ENCODE measurements at places on chromosomes 4 and X. TPM values are rescaled to one million over a fixed set of nuclear protein-coding genes. Genes with fewer than 3 reads are reported as not detected.

The ARL9 gene
- total RNA-seq, result 0.17 TPM

The TSPAN7 gene
- 0.36 TPM for total RNA-seq

The TEX11 gene
- not detected for total RNA-seq

The COL25A1 gene
- 0.42 TPM for total RNA-seq

DNA sequence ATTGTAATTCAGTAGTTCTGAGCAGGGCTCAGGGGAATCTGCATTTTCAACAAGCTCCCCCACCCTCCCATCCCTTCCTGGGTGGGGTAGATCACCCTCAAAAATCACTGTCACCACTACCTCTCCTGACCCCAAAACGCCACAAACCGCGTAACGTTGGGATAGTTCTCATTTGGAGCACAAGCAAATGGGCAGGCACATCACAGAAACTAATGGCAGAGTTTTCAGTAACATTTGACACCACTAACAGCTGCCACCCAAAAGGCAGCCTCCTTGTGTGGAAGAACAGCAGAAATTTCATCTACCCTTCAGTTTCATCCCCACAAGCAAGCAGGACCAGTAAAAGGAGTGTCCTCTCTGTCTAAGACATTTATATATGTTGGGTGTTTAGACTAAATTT lies 132.7 kb downstream of the PALLD start:
- H3K4me3 ChIP-seq, result no peak overlapping the region
- H3K36me3 ChIP-seq, result no peaks in the 10 kb centered on the region
- H3K27me3 ChIP-seq, result peaks cover 20% of the 10 kb centered on the region
- H3K4me1 ChIP-seq, result peaks cover 5% of the 10 kb centered on the region

DNA sequence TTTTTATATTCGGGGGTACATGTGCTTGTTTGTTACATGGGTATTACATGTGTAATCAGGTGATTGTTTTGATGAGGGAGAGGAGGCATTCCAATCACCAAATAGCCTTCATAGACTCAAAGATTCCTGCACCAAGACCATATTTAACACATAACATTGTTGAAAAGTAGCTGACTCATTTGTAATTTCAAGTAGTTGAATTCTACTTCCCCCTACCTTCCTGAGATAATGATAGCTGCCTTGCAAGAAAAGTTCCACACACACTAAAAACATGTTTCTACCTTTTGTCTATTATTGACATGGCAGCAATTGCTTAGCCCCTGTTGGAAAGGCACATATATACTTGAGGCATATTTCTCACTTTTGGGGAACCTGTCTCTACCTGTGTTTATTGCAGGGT lies 16.1 kb downstream of the PGAM4 start:
- no peaks in the 10 kb centered on the region for H3K36me3 ChIP-seq
- H3K4me3 ChIP-seq, result no peak overlapping the region
- H3K27ac ChIP-seq, result no peak overlapping the region
- H3K27me3 ChIP-seq, result no peaks in the 10 kb centered on the region
- H3K4me1 ChIP-seq, result no peaks in the 10 kb centered on the region
- DNase-seq, result no peak

DNA sequence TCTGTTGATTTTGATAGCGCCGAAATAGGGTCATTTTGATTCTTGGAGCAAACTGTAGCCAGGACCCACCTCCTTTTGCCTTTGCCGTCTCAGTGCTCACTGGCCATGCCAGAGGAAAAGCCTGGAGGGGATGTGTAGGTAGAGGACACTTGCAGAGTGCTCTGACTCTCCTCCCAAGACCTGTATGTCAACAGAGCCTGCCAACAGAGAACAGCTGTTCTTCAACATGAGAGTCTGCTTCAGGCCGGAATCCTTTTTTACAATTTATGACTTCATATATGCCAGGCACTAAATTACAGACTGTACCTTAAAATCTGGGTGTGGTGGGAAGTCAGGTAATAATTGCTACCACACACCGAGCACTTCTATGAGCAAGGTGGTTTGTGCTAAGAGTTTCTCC lies 94.2 kb downstream of the KDR start:
- DNase-seq, result no peak
- no peak overlapping the region for H3K4me3 ChIP-seq
- no peaks in the 10 kb centered on the region for H3K27me3 ChIP-seq
- H3K4me1 ChIP-seq, result no peaks in the 10 kb centered on the region
- no peak overlapping the region for H3K27ac ChIP-seq

GRCh38 chrX:17826609-17827496 lies 34.2 kb downstream of the RAI2 start:
- no peak for DNase-seq
- no peak overlapping the region for H3K4me3 ChIP-seq
- H3K36me3 ChIP-seq, result no peaks in the 10 kb centered on the region
- H3K27me3 ChIP-seq, result no peaks in the 10 kb centered on the region
- no peaks in the 10 kb centered on the region for H3K4me1 ChIP-seq

- no peaks in the 10 kb centered on the region for H3K27me3 ChIP-seq
- H3K4me3 ChIP-seq, result peak overlapping the region; percentile 60
- no peaks in the 10 kb centered on the region for H3K36me3 ChIP-seq
- H3K4me1 ChIP-seq, result peaks cover 70% of the 10 kb centered on the region
Observed at GRCh38 chrX:150693725-150694574, 754 bp downstream of the MTMR1 start.

DNA sequence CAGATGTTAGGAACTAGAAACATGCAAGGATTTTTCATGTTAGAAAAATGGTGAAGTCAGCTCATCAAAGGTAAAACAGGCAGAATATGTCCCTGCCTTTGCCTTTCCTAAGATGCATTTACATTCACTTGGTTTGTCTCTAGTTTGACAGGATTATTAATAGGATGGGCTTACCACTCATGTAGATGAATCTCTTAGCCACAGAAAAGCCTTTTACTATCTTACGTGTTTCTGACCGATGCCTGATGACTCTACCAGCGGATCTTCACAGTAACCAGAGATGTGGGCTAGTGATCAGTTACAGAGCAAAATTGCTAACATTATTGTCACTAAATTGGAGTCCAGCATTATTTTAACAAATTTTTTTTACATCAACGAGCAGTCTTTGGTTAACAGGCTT lies 187.6 kb downstream of the MAML3 start:
- H3K36me3 ChIP-seq, result no peaks in the 10 kb centered on the region
- no peak overlapping the region for H3K4me3 ChIP-seq
- no peaks in the 10 kb centered on the region for H3K27me3 ChIP-seq
- no peak overlapping the region for H3K27ac ChIP-seq
- DNase-seq, result no peak

DNA sequence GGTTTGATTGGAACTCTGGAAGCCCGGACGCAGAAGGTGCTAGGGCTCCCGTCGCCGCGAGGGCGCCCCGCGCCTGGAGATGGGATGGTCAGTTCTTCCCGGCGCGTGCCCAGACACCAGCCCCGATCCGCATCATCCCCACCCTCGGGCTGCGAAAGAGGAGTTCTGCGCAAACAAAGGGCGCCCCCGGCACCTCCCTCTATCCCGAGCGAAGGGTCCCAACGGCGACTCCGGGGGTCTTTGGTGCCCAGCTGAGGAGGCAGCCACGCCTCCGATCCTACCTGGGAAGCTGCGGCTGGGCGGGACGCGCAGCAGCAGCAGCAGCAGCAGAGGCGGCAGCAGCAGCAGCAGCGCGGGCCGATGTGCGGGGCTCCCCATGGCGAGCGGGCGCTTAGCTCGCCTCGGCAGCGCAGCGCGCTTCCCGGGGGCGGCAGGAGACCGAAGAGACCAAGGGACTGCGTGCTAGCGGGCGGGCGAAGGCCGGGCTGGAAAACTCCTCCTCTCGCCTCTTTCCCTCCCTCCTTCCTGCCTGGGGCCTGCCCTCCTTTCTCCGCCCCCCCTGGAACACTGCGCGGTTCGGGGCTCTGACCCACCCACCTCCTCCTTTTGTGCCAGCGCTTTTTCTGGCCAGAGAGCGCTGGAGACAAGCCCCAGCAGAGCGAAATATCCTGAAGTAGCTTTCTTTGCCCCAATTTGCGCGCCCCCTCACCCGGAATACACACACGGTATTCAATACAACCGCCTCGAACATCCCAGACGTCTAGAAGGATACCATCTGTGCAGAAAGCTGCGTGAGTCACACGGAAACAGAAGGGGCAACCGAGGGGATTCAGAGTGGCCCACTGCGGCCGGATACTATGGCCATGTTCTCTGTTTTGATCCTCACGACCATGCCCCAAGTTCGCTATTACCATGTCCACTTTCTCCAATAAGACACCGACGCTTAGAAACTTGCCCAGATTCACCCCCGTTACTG lies at the start of gene SRPX:
TSS of gene SRPX (minus strand) at position 457 of the 976 bp plus-strand sequence. CDS start at position 378, 79 bp downstream.
- H3K4me1 ChIP-seq, result peaks cover 9% of the 10 kb centered on the region
- H3K27ac ChIP-seq, result no peak within 1 kb of the TSS
- DNase-seq, result no peak
- no peaks in the 10 kb centered on the region for H3K36me3 ChIP-seq
- peaks cover 9% of the 10 kb centered on the region for H3K27me3 ChIP-seq
